Heart left ventricle (tissue), 16 donors: ENCODE measurements at places on chromosomes 1 and 21. TPM values are rescaled to one million over a fixed set of nuclear protein-coding genes. Genes with fewer than 3 reads are reported as not detected.

Gene PLA2G4A
- 1.8 TPM for total RNA-seq

Gene PODN
- 11.6 TPM for total RNA-seq

Gene GCSAML
- not detected for total RNA-seq

Gene MATN1
- not detected for total RNA-seq

Gene CACNA1S
- not detected for total RNA-seq

Gene REN
- not detected for total RNA-seq

Gene ST6GALNAC5
- total RNA-seq = 0.14 TPM
